Inflammatory macrophage treated with lipopolysaccharide for 1 hour (primary cell): ENCODE measurements at places on chromosomes 3 and 15.

DNA sequence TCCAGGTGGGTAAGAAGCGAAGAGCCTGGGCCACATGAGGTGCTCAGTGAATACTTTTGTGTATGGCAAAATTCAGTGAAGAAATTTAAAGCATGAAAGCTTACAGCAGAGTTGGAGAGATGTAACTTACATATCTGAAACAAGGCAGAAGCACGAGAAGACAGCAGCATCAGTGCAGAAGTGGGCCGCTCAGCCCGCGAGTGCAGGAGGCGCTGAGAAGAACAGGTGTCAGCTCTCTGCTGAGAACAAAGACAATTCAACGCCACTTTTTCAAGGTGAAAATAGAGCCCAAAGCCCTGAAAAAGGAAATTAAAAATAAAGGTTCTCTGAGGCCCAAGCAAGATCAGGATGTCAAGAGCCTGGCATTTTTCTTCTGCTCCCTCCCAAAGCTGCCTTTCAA, 58.3 kb downstream of the RBPMS2 start:
- DNase-seq: no peak

GRCh38 chr3:52546111-52546901, 9.9 kb downstream of the UQCC5 start:
- DNase-seq: no peak

GRCh38 chr3:63937661-63938651, 25.8 kb upstream of the SCAANT1 start:
- peak; percentile 69 for DNase-seq

DNA sequence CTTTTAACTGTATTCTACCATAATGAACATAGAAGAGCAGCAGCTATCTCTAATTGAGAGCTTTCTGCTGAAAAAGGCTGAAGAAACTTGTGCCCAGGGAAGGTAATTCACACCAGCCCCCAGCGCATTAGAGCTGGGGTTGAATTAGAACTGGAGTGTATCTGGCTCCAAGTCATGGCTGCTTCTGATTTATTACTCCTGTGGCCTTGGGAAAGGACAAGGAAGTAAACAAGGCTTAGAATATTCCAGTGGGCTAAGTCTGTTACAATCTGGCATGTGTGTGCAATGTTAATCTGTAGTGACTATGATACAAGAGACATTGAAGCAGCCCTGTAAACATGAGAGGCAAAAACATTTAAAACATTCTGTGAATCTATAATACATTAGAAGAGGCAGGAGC, 18.1 kb downstream of the CPA3 start:
- DNase-seq: no peak

DNA sequence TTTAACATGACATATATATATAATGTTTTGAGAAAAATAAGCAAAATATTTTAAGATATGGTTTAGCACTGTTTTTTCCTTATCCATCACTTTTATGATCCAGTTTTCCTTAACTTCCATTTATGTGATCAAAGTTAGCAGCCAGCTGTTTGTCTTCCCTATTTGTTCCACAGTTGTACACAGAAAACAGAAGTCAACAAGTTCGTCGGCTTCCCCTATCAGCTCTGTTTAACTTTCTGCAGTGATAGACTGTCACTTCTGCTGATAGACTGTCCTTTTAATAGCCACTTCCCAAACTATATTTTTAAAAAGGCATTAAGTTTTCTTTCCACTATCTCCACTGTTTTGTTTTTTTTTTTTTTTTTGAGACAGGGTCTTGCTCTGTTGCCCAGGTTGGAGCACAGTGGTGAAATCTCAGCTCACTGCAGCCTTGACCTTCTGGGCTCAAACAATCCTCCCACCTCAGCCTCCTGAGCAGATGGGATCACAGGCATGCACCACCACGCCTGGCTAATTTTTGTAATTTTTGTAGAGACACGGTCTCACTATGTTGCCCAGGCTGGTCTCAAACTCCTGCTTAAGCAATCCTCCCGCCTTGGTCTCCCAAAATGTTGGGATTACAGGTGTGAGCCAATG, 7.2 kb downstream of the FSD2 start:
- no peak for DNase-seq

- DNase-seq: no peak
These were observed 92.3 kb downstream of the RBMS3 start for GRCh38 chr3:29373131-29373680.
